CD4-positive, alpha-beta T cell treated with Interleukin-10 for 1 hour (primary cell): ENCODE measurements at places on chromosomes 2 and 18.
A peak's percentile ranks its signal among the peaks of the same experiment; 100 is the strongest.

DNA sequence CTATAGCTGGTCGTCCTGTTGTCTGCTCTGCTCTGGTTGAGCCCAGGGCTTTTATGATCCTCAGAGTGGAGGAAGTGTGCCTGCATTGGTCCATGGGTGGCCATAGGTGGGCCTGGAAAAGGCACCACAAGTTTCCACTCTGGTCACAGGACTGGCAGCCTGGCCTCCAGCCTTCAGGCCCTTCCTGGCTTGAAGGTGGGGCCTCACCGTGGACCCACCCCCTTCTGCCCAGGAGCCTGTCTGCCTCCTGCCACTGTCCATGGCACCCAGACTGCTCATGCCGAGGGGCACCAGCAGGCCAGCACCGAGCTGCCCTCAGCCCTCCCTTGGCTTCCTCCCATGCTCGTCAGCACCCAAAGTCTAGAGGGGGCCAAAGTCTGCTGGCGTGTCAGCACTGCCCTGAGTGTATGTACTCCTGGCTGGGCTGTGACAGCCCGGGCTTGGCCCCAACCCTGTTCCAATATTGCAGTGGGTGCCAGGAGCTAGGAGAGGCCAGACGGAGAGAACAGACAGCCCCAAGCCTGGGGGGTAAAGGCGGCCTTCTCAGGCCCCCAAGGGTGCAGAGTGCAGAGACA lies 529.4 kb downstream of the DCC start:
- DNase-seq, result no peak

DNA sequence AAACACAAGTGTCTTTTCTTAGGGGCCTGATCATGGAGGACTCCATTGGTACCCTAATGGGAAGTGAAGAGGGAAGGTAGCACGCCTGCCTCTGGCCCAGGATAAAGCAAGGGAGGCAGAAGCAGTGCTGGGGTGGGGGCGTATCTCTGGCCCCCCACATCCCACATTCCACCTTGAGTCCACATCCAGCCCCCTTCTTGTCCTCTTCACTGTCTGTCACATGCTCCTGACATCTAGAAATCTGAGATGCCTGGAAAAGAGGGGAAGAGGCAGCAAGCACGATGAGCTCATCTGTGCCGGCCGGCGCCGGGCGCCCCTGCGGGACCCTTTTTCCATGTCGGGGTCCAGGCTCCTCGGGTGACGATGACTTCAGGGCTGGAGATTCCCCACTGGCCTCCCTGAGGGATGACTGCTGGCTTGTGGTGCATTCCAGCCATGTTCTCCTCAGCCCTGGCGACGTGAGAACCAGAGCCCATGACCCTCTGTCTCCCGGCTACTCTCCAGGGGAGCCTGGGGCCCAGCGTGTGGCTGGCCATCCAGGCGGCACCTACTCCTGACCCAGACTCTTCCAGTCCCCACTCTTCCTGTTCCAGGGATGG lies 277.5 kb downstream of the DYSF start:
- no peak for DNase-seq

- DNase-seq, result no peak
These were observed 32.7 kb downstream of the CARF start for GRCh38 chr2:202944816-202945215.

GRCh38 chr2:152223977-152224376 lies 48.4 kb upstream of the STAM2 start:
- DNase-seq, result no peak

- no peak for DNase-seq
These were observed 255.4 kb upstream of the CHAC2 start for GRCh38 chr2:53512071-53512826.

DNA sequence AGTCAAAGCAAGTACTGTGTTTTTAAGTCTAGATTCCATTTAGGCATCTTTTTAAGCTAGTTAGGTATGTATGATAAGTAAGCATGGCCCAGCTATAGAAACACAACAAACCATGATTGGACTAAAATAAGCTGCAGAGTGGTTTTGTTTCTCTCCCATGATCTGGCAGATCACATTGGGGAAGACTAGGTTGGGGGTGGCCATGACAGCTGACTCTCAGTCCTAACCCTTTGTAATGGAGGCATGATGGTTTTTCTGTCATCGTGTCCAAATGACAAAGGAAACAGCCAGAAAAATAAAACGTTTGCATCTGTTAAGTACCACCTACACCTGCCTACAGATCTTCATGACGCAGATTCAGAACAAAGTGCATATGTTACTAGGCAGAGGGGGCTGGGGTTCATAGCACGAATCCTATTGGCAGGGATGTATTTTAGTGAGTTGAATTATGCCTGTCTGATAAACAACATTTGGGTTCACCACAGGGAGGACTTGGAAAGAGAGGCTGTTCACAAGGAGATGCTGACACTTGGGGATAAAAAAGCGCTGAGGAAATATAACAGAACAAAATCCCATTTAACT lies 33.8 kb upstream of the GALNT5 start:
- DNase-seq, result no peak

- no peak for DNase-seq
These were observed 55.5 kb downstream of the ARHGAP28 start for GRCh38 chr18:6785001-6785400.

- DNase-seq, result no peak
These were observed 338.2 kb downstream of the EIPR1 start for GRCh38 chr2:3039188-3040065.

DNA sequence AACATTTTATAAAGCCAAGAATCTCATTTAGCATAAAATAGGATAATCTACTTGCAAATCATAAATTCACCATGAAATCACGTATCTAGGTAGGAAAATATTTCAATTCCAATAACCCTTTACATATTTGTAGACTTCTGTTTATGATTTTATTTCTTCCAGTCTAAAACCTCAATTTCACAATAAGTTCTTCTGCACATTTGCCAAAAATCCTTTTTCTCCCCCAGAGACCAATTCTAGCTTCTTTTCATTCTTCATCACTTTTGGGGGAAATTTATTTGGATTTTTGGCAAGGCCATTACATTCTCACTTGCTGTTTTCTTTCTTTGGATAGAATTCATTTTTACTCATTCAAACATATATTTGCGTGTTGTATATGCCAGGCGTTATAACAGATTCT lies 86.8 kb downstream of the SPRED2 start:
- no peak for DNase-seq

- no peak for DNase-seq
These were observed 267.9 kb upstream of the PKDCC start for GRCh38 chr2:41779888-41780287.

GRCh38 chr2:214261683-214262082 lies 149.2 kb upstream of the VWC2L start:
- DNase-seq, result no peak

DNA sequence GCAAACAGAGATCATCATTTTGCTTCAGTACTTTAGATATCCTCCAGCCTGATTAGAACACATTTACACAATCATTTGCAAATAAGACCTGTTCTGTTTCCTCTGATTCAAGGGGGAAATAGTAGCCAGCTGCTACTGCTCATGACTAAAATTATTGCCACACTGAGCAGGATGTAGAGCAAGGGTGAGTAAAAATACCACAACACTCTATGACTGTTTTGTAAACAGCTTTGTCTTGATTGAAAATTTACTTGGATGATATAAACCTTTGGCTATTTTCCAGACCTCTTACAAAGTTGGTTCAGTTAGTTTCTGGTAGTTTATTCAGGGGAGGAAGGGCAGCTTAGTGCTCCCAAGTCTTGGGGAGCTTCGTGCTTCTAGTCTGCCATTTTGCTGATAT lies 286.4 kb upstream of the CNTNAP5 start:
- no peak for DNase-seq

DNA sequence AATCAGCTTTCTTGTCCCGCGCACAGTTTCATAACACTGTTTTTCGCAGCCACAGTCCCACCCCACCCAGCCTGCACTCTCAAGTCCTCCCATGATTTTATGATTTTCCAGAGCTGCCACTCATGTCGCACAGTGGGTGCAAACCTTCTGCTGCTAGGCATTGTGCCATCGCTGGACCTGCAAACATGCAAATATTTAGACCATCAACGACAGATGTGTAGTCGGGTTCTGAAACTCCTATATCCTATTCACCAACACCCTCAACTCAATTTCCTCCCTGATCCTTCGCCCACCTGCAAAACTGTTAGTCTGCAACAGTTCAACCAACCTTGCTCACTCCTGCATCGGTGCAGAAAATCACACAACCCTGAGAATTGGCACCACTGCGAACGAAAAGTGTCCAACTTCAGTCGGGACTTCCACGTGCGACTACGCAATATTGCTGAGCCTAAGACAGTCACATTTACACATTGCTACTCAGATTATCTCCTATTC lies 871 bp upstream of the ALS2 start:
- DNase-seq, result peak; percentile 6

GRCh38 chr2:230968921-230969658 lies 26.8 kb upstream of the SPATA3 start:
- no peak for DNase-seq

GRCh38 chr2:192354512-192355244 lies 159.9 kb upstream of the TMEFF2 start:
- no peak for DNase-seq

- DNase-seq, result peak; percentile 60
These were observed 23.1 kb downstream of the PRPF40A start for GRCh38 chr2:152694161-152694661.

DNA sequence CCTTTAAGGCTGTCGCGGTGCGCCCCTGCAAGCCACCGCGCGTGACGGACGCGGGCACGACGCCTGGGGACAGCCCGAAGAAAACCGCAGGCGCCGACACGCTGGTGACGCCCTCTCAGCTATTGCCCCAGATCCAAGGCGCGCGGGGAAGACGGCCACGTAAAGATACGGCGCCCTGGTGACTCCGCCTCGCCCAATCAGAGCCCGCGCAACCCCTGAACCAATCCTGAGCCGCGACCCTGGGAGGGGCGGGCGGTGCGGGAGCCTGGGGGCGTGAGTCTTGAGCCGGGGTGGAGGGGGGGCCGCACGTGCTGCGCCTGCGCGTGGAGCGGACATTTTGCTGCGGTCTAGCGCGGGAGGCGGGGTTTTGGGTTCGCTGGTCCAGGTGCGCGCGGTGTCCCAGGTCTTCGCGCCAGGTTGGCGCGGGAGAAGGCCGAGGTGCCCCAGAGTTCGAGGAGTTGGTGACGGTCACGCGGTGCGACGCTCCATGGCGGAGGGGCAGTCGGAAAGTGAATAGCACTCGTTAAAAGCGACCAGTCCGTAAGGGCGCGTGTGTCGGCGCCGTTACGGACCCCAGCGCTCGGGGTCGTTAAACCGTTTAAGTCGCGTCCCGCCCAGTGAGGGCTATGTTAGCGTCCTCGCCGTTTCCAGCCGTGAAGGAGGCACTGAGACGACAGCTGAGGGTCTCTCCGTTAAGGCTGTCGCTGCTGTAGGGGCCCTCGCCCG lies 15.9 kb downstream of the NMUR1 start:
- peak; percentile 98 for DNase-seq

DNA sequence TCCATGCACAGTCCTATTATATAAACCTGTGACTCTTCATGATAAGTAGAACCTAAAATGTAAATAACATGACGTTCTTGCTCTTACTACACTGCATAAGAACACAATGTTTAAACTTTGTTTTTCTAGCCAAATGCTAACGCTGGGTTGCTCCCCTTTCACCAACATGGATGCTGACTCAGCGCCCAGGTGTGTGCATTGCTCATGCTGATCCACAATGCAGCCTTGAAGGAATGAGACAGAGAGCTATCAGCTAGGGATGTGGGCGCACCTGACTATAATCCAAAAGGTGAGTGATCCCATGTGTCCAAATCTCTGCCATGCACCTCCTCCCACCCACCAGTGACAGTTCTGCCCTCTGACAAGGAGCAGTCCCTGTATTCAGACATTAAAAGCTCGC lies 235.0 kb downstream of the IRS1 start:
- DNase-seq, result no peak

GRCh38 chr2:54680397-54681041 lies 42.9 kb upstream of the EML6 start:
- no peak for DNase-seq

DNA sequence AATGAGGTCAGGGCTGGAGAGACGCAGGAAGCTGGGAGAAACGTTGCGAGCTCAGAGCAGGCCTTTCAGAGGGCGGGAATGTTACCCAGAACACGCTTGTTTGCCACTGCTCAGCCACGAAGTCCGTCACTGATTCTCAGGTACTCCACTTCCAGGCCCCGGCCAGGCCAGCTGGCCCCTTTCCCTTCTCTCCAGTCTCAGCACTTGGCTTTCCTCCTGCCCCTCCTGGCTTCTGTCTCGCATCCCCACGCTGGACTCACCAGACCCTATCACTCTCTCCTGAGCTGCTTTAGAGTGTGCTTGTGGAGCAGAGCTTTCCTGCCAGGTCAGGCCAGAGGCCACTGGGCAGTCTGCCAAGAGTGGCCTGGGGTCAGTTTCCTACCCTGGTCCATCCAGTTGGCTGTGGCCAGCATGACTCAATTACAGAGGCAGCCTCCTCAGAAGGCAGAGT lies 151.4 kb downstream of the TWIST2 start:
- no peak for DNase-seq

GRCh38 chr2:13996527-13996926 lies 636.0 kb upstream of the LRATD1 start:
- DNase-seq, result no peak

DNA sequence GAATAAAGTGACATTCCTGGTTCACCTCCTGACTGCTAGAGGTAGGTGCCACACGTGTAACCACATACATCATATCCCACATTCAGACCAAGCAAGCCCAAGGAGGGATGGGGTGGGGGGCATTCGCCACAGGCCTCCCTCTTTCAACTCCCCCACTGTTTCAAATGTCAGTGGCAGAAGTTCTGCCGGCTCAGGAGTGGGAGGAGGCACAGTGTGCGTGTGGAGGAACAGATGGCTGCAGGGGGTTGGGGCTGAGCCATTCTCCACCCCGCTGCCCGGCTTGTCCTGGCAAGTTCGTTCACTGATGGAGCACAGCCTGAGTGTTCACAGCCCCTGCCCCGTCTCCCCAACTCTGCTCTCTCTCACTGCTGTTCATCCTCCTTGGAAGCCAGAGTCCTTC lies 75.4 kb upstream of the TANC1 start:
- DNase-seq, result no peak

GRCh38 chr2:15010346-15010745 lies 377.8 kb downstream of the LRATD1 start:
- no peak for DNase-seq

DNA sequence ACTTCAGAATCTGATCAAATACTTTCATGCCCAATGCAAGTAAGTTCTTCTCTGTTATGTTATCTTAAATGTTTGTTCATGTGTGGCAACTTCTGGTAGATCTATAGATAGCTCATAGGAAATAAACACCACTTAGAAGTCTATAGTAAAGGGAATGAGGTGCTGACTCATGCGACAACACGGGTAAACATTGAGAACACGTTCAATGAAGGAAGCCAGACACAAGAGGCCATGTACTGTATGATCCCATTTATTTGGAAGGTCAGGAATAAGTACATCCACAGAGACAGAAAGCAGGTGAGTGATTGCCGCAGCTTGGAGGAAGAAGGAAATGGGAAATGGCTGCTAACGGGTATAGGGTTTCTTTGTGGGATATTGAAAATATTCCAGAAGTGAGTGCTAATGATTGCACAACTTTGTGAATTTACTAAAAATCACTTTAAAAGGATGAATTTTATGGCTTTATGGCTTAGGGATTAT lies 95.4 kb downstream of the ITGB1BP1 start:
- no peak for DNase-seq
